NCI-H510A (cell line): ENCODE measurements at places on chromosomes 6 and 20.

GRCh38 chr6:84002226-84002625 lies 31.3 kb upstream of the MRAP2 start:
- DNase-seq = no peak

DNA sequence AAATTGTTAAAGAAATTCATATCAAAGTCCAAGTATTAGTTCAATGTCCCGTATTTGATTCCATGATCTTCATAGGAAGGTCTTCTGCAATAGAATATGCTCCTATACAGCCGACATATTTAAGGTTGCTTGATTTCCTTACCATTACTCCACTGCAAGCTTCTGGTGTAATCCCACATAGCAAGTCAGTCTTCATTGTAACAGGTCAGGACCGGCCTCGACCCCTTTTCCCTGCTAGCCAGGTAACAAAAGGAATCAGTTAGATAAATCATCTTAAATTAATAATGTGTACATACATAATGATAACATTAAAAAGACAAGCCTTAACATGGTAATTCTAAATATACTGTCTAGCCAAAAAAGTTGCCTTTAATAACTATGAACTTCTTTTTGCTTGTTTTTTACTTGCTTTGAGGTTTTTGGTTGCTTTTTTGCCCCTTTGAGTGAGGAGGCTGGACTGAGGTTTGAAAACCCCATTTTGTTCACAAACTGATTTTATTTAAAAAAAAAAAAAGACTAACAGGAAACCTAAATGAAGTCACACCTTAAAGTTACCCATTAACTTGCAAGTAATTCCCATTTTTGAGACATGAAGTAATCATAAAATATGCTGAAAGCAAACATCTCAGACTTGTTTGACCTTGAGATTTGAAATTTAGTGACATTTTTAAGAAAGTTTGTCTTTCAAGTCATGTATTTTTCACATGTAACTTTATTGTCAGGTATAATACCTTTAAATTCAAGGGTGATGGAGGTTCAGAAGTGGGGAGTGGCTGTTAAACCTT lies 19.2 kb upstream of the SNX14 start:
- DNase-seq = no peak

DNA sequence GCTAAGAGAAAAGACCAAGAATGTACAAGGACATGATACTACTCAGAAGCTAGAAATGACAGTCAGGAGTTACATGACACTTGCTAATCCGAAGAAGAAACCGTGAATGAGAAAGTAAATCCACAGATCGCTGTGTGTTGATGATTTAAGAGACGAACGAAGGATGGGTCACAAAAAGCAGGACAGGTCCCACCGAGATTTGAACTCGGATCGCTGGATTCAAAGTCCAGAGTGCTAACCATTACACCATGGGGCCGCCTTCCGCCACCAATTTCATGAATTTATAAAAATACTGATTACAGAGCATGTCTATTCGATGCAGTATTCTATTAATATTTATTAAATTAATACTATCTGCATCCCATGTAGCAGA lies 54.0 kb upstream of the BTN3A2 start:
- DNase-seq = no peak

DNA sequence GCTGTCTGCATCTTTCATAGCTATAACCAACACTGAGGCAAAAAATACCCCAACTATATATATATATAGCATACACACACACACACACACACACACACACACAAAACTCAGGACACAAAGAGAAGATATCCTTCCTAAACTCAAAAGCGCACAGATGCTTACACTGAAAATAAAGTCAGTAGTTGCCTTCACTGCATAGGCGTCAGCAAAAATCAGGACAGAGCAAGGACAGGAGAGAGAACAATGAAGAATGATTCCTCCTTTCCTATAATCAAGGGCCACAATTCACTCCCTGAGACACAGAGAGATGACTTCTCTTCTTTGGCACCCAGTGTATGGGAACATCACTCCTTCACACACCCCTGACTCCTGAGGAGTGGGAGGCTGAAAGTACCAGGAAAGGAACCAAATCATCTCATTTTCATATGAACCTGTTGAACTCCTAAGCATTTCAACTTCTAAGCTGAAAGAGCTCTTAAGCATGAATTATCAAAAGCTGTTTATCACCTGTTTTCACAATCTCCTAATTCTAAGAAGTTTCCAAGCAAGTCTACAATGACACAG lies 141.4 kb downstream of the HIVEP2 start:
- no peak for DNase-seq

- no peak for DNase-seq
Measured at GRCh38 chr6:4362326-4362725, 227.0 kb upstream of the ECI2 start.

DNA sequence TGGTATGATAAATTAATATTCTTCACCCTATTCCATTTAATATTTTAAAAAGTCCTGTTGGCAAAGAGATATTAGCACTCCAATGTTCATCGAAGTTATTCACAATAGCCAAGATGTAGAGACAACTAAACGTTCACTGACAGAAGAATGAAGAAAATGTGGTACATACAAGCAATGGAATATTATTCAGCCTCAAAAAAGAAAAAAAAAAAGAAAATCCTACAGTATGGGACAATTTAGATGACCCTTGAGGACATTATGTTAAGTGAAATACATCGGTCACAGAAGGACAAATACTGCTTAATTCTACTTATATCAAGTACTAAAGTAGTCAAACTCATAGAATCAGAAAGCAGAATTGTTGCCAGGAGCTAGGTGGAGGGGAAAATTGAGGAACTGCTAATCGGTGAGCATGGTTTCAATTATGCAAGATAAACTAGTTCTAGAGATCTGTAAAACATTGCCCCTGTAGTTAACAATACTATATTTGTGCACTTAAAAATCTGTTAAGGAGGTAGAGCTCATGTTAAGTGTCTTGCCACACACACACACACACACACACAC lies 4.7 kb downstream of the GCLC start:
- DNase-seq = no peak

DNA sequence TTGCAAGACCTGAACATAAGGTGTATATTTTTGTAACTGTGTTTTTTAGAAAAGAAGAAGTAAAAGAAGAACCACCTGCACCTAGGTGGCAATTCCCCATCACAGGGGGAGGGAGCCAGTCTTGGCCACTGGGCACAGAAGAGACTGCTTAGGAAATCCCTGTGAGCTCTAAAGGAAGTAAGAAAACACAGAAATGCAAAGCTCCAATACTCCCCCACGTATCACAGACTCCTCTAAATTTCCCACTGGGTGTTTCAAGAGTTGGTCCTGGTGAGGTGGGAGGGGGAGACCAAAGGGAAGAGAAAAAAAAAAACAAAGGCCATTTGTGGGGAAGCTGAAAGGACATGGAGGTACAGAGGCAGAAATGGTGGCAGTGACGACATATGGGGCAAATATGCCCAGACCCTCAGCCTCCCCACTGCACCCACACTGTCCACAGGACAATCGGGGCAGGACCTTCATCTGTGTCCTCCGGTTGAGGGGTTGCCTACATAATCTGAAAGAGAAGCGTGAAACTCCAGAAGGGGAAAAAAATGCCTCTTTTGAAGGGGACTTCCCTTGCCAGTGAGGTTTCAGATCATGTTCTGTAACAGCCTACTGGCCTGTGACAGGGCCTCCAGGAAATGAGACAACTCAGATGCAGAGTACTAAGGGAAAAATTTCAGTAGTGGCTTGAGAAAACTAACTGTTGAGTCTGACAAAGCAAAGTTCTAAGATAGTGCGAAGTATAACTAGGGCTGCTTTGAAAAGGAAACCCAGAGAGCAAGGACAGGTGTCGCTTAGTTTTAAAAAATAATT lies 226.2 kb upstream of the MARCKS start:
- no peak for DNase-seq
